T-helper 1 cell (primary cell): ENCODE measurements at places on chromosomes 5 and 9.

GRCh38 chr9:129336130-129336528 is 158.1 kb upstream of the IER5L start:
- DNase-seq, result no peak

DNA sequence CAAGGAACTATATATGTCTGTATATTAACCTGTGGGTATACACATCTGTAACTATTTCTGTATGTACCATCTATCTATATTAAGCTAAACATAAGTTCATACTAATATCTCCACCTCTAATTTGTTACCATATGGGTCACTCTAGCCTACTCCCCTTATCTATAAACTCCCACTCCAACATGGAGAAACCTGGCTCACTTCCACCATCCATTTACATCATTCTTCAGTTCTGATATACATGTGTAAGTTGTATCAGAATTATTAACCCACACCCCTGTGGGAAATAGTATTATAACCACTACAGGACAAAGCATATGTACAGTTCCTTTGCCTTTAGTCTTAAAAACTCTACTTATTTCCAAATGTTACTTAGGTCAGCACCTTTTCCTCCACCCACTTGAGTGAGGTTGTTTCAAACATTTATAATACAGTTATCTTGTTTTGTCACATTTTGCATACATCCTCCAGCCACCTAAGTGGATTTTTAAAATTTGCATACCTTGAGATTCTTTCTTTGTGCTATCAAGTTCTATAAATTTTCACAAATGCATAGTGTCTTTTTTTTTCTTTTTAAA is 10.6 kb downstream of the NDFIP1 start:
- no peak for DNase-seq

DNA sequence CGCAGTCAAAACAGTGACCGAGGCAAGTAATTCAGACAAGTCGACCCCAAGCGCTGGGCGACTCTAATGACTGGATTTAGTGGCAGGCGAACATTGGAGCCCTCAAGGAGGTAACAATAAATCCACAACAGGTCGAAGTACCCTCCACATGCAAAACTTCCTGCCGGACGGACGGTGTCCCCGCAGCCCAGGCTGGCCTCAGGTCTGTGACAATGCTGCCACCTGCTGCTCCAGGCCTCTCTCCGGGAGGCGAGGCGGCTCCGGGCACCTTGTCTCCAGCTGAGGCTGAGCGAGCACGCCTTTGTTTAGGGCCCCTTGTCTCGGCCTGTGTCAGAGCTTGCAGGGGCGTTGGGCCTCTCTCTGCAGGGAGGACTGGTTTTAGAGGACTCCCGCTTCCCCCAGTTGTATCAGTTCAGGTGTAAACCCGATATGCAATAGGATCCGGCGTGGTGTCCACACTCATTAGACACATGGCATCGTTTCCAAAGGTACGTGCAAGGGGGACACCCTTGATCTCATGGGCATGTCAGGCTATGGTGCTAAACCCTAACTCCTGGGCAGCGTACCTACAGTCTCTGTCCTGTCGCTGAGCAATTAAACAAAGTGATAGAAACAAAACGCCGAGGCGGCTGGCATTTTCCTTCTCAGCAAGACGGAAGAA is 628.0 kb upstream of the ADAMTS16 start:
- DNase-seq, result no peak

DNA sequence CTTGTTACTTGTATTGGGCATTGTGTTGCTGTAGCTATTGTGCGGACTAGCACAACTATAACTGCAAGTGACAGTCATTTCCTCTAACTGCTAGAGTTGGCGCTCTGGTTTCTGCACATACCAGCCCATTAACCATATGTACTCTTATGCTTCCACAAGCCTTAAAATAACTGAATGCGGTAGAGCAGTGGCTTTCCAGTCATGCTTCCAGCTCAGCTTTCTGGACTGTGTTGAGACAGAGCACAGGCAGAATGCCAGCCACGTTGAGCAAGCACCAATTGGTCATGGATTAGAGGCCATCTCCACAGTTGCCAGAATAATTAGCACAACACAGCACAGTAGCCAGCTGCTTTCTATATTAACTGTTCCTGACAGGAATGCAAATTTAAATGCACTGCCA is 12.2 kb downstream of the INVS start:
- DNase-seq, result no peak

GRCh38 chr5:28397502-28397941 is 1359.1 kb upstream of the CDH9 start:
- no peak for DNase-seq

DNA sequence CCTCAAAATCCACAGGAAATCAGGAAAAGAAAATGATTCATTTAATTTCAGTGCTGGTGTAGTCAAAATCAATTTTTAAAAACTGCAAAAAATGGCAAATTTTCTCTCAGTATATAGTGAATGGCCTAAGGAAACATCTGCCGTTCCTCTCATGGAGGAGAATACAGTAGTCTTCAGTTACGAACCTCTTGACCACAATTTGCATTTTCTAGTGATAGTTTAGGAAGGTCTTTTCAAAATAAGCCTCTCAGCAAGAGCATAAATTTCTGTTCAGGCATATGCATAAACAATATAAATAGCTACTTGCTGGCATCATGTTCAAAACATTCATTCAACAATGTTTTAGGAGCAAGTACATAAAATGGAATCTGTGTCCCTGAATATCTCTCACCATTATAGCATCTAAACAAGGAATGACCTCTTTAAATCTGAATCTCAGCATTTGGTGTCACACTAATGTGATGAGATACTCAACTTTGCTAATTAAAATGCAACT is 33.5 kb downstream of the HAPLN1 start:
- DNase-seq, result no peak

- no peak for DNase-seq
These were observed 37.4 kb downstream of the PHF2 start for GRCh38 chr9:93613791-93614190.

DNA sequence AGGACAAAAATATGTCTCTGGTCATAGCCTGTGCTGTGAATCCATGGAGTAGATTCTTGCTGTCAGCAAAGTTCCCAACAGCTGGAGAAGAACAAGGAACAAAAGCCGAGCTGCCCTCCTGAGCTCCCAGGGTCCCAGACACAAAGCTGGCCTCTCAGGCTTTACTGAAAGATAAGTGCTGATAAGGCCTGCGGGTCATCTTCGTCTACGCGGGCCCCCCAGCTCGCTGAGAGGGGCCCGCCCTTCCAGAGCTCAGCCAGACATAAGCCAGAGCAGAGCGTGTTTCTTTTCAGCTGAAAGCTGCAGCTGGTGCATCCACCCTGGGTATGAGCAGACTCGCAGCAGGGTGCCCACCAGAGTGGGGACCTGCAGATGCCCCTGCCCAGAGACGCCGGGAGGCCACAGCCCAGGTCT is 84.7 kb downstream of the HSD17B3 start:
- DNase-seq, result no peak

- DNase-seq, result no peak
These were observed 127.0 kb downstream of the NNT start for GRCh38 chr5:43729846-43730478.
